Cerebellar nuclear complex (tissue), 1 donor: ENCODE measurements at places on chromosomes 2 and 18.

DNA sequence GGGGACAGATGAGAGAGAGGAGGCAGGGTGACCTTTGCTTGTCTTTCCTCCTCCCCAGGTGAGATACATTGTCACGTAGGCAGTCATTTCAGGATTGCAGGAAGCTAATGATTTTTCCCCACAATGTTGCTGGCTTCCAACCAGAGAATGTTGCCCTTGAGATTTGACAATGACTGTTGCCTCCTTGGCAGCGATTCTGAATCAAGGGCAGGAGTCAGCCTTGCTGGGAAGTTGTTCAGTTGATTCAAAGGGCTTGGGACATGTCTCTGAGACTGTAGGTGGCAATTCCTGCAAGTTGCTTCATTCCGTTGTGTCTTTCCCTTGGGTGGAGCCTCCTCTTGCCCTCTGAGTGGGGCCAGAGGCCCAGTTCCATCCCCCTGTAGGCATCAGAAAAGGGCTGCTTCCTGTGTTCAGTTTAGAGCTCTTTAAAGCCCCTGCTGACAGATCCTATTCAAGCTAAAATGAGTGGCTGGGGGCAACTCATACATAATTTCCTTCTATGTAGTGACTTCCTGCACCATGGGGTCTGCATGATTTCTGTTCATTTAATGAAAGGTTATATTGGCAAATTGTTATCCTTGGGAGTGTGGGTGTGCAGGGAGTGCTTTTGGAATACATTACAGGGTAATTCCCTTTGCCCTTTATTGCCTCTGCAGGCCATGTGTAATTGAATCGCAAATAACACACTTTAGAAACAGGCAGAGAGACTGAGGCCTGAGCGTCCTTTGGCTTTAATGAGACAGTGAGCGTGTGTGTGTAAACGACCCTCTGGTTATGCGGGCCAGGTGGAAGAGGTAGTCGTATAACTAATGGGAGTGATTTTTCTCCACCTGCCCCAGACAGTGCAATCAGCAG, 52.4 kb downstream of the GPR39 start:
- DNase-seq, result no peak

- DNase-seq, result no peak
Observed at GRCh38 chr18:68830256-68831045, 32.6 kb downstream of the CCDC102B start.

GRCh38 chr2:146388757-146389156, 1456.1 kb upstream of the ACVR2A start:
- DNase-seq, result no peak

GRCh38 chr2:96872591-96873349, 2.9 kb upstream of the SEMA4C start:
- DNase-seq, result no peak

- no peak for DNase-seq
Observed at GRCh38 chr2:88053934-88054781, 1.4 kb downstream of the KRCC1 start.
